HL-60 (cell line): ENCODE measurements at places on chromosomes 1 and 21.
A peak's percentile ranks its signal among the peaks of the same experiment; 100 is the strongest.

DNA sequence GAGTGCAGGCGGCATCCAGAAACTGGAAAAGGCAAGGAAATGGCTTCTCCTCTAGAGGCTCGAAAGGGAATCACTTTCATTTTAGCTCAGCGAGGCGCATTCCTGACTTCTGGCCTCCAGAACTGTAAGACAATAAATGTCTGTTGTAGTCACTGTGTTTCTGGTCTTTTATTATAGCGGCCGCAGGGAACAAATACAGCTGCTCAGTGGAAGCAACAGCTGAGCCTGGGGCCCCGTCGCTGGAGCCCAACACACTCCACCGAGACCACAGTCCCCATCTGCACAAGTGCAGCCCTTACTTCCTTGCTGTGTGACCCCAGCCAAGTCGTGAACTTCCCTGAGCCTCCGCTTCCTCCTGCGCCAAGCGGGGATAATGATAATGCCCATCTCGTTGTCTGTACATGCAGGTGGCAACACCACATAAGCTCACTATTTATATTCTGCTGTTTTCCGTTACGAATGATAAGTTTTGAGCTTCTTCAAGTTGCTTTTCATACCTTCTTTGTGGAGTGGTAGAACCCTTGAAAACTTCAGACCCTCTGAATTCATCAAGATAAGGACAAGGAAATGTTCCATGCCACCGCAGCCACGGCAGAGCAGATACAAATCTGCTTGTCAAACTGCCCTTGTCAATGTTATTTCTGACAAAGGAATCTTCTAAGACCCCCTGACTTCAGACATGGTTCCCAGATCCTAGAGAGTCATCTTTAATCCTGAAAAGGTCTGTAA lies 3.2 kb upstream of the LAPTM5 start:
- peak; percentile 26 for DNase-seq

GRCh38 chr21:41764558-41765419 lies 2.1 kb downstream of the RIPK4 start:
- no peak for DNase-seq

DNA sequence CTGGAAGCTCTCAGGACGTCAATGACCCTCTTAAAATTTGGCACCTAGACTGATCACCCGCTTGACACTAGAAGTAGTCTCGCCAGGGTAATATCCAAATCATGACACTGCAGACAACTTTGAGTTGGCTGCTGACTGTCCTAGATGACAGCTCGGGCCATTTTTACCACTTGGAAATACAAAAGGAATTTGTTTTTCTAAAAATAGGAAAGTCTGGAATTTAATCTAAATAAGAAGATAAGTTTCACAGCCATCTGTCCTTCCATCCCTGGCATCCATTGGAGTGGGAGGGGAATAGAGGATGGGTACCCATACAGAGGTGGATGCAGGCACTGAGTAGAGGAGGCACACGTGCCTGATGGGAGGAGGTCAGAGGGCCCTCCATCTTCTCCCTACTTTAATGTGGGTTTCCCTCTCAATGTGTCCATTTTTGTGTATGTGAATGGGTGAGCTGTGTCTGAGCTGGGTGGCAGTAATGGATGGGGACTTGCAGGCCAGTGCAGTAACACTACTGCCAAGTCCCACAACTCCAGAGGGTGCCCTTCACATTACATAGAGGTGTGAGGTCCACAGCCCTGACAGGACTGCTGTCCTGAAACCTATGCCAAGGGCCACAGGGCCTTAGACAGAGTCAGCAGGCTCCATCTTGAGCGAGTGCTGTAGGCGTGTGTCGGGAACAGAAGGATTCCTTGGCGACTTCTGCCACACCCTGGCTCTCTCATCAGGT lies 104.8 kb upstream of the IPO9 start:
- no peak for DNase-seq

GRCh38 chr21:38995731-38996130 lies 187.5 kb downstream of the PSMG1 start:
- no peak for DNase-seq

DNA sequence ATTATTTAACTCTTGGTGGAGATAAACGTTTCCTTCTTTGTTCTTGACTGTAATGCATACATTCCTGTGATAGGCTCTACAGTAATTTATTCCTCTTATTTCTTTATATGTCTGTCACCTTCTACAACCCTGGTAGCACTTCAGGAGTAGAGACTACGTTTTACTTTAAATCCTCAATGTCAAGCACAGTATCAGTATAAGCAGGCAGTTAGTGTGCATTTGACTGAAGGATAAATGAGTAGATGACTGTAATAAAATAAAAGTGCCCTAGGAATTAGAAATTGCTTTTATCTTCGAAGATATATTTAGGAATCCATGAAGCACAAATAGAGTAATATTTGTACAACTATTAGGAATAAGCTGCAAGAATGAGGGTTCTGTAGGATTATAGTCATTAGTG lies 599.6 kb upstream of the PRMT6 start:
- no peak for DNase-seq

DNA sequence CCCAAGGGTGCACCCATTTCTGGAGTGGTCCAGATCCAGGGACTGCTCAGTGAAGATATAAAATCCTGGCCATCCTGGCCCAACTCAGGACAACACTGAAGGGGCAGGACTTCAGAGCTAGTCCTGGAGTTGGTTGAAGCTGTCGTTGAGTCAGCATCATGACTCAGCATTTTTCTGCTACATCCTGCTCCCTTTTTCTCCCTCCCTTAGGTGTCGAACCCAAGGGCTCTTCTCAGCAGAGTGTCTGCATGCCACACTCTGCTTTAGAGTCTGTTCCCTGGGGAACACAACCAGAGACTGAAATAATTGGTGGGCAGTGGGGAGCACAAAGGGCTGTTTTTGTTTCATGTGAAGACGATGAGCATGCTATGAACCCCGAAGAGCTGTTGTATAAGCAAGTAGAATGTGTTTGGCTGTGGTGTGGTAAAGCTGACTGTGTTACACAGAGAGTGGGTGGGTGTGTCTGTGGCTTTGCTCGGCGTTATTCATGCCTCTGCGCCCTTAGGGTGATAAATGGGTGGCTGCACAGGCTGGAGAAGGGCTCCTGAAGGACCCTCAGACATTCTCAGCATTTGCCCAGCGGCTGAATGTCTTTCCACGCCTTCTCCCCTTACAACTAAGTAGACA lies 167.2 kb downstream of the CYYR1 start:
- no peak for DNase-seq

GRCh38 chr1:231763456-231763855 lies 136.9 kb downstream of the DISC1 start:
- DNase-seq: peak; percentile 90

- no peak for DNase-seq
Measured at GRCh38 chr1:91080650-91081049, 58.8 kb upstream of the ZNF644 start.

DNA sequence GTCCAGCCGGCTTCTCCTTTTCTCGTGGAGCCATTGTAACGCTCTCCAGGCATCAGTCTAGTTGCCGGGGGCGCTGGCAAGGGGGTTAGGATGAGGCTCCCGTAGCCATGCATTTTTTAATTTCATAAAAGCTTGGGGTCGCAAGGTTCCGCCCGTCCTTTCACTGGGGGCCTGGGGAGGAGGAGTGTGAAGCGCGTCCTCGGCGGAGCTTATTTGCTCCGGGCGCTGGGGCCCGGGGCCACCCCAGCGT lies 1.6 kb downstream of the ADGRL2 start:
- DNase-seq: no peak

DNA sequence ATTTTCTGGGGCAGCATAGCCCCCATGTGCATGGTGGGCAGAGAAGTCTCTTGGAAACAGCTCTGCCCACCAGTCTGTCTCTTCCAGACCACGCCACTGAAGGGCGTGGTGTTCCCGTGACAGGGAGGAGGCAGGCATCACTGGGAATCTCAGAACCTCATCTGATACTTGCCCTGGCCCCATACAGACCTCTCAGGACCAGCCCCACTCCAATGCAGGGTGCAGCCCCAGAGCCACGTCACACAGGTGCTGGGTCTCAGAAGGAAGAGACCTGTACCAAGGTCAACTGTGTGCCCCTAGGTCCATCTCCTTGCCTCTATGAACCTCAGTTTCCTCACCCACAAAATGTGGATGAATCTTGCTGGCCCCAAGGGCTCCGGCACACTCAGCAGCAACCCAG lies 7.3 kb downstream of the RAP1GAP start:
- DNase-seq: no peak

- peak; percentile 38 for DNase-seq
Measured at GRCh38 chr1:200410566-200410878, 686 bp upstream of the ZNF281 start.

GRCh38 chr1:156194300-156194652 lies 372 bp downstream of the SLC25A44 start:
- DNase-seq: no peak

DNA sequence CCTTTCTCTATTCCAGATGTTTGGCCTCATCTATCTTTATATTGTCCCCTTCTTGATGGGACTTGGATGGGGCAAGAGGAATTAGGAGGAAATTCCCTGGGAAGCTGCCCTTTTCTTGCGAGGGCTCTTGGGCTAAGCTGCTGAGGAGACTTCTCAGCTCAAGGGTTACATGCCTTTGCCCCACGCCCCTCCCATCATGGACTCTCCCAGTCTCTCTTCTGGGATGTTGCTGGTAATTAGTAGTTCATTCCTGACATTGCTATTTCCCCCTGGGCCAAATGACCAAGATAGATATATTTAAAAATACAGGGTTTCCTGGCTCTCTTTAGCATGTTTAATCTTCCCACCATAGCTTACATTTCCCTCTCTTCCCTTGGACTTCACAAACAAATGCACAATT lies 90.6 kb upstream of the RALGPS2 start:
- DNase-seq: no peak

DNA sequence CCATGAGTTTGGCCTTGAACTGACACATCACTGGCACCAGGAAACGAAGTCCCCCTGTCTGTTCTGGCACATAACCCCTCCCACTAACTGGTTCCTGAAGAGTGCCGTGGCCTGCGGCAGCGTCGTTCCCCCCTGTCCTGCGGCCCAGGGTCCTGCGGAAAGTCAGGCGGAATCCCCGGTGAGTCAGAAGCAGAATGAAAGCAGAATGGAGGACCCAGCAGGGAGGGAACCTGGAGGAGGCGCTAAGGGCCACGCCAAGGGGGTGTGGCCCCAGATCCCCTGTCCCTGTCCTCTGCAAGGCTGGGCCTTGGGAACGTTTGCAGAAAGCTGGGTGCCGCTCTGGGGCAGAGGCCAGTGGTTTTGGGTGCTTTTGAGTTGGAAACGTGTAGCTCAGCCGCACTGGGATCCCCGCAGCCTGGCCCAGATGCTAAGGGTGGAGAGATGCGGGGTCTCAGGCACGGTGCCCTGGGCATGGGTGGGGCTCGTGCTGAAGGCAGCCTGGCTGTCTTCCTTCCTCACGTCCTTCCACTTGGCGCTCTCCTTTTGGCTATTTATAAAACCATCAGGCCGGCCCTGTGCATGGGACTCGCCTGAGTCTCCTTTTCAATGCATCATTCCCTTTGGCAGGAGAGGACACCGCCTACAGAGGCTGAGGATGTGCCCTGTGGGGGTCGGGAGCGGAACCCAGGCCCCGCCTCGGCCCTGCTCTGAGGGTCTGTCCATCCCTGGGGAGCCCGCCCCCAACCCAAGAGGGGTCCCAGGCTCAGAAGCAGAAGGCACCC lies 36.2 kb downstream of the TP73 start:
- no peak for DNase-seq

DNA sequence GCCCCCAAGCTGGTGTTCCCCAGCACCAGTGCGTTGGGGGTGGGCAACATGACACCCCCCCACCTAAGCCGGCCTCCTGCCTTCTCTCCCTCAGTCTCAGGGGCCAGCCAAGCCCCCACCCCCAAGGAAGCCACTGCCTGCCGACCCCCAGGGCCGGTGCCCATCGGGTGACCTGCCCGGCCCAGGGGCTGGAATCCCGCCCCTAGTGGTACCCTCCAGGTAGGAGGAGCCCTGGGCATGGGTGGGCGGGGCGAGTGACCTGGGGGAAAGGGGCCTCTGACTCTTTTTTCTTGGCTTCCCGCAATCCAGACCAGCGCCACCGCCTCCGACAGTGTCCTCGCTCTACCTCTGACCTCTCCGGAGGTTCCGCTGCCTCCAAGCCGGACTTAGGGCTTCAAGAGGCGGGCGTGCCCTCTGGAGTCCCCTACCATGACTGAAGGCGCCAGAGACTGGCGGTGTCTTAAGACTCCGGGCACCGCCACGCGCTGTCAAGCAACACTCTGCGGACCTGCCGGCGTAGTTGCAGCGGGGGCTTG lies 1.3 kb upstream of the EFNA4 start:
- DNase-seq: no peak

DNA sequence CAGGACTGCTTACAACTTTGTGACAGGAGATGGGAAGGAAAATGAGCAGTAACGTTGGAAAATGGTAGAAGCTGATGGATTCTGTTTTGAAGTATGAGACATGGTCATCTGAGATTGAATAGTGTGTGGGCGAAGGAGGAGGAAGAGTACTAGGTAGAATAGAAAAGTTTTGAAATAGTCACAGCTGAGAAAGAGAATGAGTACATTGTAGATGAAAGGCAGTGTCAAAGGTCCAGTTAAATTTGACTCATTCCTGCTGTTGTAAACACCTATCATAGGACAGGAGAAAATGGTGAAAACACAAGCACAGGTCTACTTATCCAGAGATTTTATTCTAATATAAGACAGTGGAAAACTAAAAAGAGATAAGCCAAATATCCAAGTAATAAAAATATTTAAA lies 56.8 kb upstream of the CFHR3 start:
- no peak for DNase-seq

- DNase-seq: no peak
Measured at GRCh38 chr1:207030522-207031009, 2.0 kb downstream of the C1orf116 start.

GRCh38 chr1:223229756-223230155 lies 86.7 kb upstream of the TLR5 start:
- DNase-seq: no peak

DNA sequence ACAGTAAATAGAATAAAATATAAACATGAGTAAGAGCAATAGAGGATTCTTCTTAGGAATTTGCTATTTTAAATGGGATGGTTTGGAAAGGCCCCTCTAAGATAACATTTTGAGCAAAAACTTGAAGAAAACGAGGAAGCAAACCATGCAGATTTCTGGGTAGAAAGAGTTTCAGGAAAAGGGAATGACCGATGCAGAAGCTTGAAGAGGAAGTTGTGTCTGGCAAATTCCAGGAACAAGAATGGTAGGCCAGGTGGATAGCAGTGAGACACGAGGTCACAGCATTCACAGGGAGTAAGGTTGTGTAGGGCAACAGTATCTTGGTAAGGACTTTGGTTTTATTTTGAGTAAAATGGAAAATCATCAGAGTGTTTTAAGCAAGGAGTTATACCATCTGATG lies 108.9 kb downstream of the PEX14 start:
- DNase-seq: no peak

- no peak for DNase-seq
Measured at GRCh38 chr1:112714313-112715263, 544 bp downstream of the PPM1J start.

DNA sequence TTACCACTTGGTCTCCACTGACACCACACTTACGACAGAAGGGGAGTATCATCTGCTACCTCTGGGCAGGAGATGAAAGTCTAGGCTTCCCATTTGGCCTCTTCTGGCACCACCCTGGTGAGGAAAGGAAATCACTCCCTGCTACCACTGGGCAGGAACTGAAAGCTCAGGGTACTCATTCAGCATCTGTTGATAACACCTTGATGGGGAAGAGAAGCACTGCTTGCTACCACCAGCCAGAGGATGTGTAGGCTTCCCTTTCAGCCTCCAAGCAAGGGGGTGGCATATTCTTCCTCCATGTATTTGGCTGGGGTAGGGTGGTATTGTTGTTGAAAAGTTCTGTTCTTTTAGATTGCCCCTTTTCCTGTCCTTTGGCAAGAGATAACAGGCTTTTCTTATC lies 115.0 kb downstream of the ACBD6 start:
- no peak for DNase-seq
